Activated naive CD8-positive, alpha-beta T cell treated with anti-CD3 and anti-CD28 coated beads, Interleukin-2, amount 50 U/mL, for 24 hours (primary cell): ENCODE measurements at places on chromosomes 4 and X.

DNA sequence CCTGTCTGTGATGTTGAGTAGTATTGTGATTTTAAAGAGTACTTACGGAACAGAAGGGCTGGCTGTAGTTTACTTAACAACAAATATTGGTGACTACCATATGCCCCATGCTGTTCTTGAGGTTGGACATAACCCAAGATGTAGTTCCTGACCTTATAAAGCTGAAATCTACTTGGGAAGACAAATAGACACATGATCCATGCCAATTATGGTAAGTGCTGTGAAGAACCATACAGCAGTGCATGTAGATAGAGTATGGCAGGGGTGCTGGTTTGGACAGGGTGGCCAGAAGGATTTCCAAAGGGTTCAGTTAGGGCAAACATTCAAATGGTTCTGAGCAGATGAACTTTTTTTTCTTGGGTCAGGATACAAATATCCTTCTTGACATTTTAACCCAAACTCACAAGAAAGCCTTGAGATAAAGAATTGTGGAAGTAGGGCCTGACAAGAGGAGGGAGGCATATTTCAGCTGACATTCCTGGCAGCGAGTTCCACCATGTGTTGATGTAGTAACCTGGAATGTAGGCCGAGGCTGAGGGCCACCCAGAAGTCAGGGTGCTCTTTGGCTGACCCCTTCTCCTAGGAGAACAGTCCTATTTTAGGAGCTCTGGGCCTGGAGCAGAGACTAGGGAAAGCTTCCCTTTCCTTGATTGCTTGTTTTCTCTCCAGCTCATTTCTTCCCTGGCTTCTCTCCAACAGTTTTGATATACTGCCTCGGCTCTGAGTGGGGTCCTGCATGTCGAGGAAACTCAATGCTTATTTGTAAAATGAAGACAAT, 74.2 kb downstream of the FREM3 start:
- no peak for DNase-seq
- H3K36me3 ChIP-seq: no peaks in the 10 kb centered on the region
- H3K4me1 ChIP-seq: no peaks in the 10 kb centered on the region
- no peak overlapping the region for H3K27ac ChIP-seq

DNA sequence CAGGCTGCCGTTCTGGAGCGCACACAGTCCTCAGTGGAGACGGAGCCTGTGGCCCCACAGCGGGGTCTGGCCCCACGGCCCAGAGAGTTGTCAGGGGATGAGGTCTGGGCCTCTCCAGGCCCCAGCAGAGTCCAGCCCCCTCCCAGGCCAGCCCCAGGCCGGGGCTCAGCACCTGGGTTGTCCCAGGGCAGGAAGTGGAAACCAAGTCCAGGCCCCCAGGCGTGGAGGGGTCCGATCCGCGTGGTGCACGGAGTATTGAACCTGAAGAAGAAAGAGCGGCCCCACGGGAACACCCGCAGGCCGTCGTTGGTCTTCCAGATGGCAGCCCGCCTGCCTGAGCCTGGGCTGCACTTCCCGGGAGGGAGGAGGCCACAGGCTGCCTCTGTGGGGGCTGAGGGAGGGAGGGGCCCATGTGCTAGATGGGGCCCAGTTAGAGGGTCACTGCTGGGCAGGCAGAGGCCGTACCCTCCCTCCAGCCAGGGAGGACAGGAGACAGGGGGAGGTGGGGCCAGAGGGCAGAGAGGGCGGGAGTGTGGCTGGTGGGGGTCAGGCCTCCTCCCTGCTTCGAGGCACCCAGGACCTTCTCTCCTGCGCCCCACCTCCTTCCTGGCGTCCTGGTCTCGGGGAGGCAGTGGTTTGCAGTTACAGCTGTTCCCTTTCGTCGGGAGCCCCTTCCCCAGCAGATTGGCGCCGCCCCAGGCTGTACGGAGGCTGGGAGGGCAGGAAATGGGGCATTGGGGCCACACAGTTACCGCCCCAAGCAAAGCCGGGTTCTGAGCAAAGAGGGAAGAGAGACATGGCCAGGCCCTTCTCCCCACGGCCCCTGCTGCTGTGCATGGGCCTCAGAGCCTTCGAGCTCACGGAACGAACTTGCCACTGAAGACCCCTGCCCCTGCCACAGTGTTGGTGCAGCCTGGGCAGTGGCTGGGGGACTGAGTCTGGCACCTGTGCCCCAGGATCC, 8.1 kb downstream of the HGFAC start:
- no peak for DNase-seq
- no peak overlapping the region for H3K4me3 ChIP-seq
- H3K27me3 ChIP-seq: peaks cover under 1% of the 10 kb centered on the region

- no peak for DNase-seq
- peaks cover 7% of the 10 kb centered on the region for H3K27me3 ChIP-seq
- no peaks in the 10 kb centered on the region for H3K36me3 ChIP-seq
- H3K4me1 ChIP-seq: no peaks in the 10 kb centered on the region
- no peak overlapping the region for H3K27ac ChIP-seq
Measured at GRCh38 chr4:18103876-18104605, 82.5 kb upstream of the LCORL start.

GRCh38 chrX:108271397-108271787, 166.8 kb downstream of the COL4A6 start:
- DNase-seq: no peak
- H3K4me1 ChIP-seq: no peaks in the 10 kb centered on the region
- H3K27me3 ChIP-seq: no peaks in the 10 kb centered on the region
- no peak overlapping the region for H3K27ac ChIP-seq

DNA sequence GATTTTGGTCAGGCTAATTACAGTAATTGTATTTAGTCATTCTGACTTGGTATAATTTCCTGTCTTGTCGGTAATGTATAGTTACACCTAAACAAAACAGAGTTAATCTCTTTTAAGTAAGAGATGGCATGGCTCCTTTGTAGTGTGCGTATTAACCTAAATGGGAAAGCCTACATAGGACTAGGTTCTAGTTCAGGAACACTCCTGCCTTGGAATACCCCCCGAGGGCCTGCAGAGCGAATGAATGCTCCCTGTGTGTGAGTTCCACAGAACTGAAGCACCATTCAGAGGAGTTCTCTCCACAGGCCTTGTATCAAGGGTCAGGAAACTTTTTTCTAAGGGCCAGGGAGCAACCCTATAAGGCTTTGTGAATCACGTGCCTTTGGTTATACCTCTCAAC, 44.9 kb upstream of the STIM2 start:
- peaks cover 1% of the 10 kb centered on the region for H3K36me3 ChIP-seq
- DNase-seq: no peak
- H3K27ac ChIP-seq: no peak overlapping the region
- H3K4me1 ChIP-seq: peaks cover 25% of the 10 kb centered on the region
- no peak overlapping the region for H3K4me3 ChIP-seq
- H3K27me3 ChIP-seq: peaks cover 5% of the 10 kb centered on the region
